ENCODE measurements at places on chromosomes 4 and X.

GRCh38 chr4:184232202-184232601, 14.5 kb upstream of the ENPP6 start:
- DNase-seq, result no peak

DNA sequence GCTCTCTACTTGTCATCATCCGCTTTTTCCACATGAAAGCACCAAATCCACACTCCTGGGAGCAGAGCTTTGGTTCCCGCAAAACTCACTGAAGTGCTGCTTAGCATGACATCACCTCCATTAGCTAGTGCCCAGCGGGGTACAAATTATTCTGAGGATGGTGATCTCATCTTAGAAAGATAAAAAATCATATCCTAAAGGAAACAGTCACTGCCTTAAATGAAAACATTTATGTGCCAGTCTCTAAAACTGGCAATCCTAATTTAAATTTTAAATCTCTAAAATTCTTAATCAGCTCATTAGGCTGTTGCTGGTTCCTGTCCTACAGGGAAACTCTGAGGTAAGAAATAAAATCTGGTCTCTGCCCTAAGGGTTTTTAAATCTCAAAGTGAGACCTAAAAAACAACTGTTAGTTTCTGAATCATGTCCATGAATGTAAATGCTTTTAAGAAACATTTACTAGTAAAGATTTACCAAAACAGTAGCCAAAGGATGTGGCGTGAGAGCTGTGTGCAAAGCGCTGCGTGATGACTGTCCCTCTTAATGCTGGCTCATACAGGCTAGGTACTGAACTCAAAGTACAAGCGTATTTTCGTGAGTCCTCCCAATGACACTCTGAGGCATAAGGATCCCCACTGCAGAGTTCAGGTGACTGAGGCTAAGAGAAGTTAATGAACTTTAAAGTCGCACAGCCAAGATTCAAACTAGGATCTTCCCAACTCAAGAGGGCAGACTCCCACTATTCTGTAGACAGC, 4.5 kb downstream of the CASP3 start:
- no peak for DNase-seq

- DNase-seq, result no peak
These were observed 11.7 kb downstream of the PITX2 start for GRCh38 chr4:110610940-110611831.

DNA sequence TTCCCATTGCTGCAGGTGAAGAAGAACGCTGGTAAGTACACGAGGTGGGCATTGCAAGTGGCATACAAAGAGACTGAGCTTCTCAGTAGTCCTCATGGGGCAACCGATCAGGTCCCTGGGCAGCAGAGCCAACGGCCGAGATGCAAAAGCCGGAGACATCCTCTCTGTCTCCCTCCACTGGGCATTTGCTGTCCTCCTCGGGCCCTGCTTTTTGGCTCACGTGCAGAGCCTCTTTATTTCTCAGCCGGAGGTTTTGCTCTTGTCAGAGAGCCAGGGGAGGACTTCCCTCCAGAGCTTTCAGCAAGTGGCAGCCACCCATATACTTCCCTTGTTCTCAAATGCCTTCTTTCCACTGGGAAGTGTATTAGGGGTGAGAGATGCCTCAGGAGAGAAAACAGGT, 18.0 kb downstream of the STARD8 start:
- no peak for DNase-seq

GRCh38 chrX:42219231-42219630, 295.9 kb upstream of the CASK start:
- DNase-seq, result no peak

DNA sequence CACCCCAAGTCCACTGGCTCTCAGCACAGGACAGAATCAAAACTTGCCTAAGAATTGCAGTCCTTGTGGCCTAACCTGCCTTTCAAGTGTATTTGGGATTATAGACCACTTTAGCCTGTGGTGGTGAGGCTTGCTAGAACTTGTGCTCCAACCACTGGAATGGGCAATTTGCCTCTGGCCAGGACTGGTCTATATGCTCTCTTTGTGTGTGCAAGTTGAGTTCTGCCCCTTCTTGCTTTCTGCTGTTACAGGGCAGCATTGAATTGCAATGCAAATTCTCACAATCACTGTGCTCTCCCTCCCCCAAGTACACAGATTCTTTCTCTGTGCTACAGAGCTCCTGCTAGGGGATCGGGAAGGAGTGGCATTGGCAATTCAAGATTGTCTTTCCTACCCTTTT, 233.6 kb upstream of the DIPK2B start:
- no peak for DNase-seq

- DNase-seq, result no peak
These were observed 104.6 kb downstream of the TMEM144 start for GRCh38 chr4:158314756-158315487.

DNA sequence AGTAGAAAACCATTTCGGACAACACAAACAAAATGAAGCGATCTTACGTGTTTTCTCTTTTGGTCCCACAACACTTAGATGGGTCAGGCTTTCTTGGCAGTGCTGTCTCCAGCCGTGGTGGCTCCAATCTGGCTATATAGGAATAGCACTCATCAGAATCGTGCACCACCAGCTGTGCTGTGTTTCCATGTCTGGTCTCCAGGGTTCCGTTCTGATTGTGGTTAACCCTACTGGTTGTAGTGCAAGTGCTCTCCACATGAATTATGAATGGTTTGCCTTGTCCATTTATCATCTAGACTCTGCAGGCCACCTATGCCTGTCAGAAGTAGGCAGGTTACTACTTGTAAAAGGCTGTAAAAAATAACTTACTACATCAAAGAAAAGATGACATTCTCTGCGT, 536.3 kb downstream of the IQCM start:
- DNase-seq, result no peak

DNA sequence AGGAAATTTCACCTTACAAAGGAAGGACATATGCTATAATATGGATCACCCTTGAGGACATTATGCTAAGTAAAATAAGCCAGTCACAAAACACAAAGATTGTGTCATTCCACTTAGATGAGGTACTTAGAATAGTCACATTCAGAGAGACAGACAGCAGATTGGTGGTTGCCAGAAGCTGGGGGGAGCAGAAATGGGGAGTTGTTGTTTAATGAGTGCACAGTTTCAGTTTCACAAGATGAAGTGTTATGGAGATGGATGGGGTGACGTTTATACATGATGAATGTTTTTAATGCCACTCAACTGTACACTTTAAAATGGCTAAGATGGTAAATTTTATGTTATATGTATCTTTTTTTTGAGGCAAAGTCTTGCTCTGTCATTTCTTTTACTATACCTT, 14.8 kb upstream of the SPON2 start:
- no peak for DNase-seq

DNA sequence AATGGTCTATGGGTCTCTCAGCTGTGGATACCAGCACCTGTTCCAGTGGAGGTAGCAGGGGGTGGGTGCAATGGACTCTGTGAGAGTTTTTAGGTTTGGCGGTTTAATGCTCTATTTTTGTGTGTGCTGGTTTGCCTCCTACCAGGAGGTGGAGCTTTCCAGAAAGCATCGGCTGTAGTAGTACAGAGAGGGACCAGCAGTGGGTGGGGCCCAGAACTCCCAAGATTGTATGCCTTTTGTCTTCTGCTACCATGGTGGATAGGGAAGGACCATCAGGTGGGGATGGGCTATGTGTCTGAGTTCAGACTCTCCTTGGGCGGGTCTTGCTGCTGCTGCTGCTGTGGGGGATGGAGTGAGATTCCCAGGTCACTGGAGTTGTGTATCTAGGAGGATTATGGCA, 557.2 kb upstream of the GRID2 start:
- DNase-seq, result no peak

DNA sequence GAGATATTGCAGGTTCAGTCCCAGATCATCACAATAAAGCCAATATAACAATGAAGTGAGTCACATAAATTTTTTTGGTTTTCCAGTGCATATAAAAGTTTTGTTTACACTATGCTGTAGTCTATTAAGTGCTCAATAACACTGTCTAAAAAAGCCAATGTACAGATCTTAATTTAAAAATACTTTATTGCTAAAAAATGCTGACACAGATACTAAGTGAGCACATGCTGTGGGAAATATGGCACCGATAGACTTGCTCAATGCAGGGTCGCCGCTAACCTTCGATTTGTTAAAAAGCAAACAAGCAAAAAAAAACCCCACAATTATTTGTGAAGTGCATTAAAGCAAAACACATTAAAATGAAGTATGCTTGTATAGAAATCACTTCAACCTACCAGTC, 10.3 kb downstream of the PLA2G12A start:
- no peak for DNase-seq

DNA sequence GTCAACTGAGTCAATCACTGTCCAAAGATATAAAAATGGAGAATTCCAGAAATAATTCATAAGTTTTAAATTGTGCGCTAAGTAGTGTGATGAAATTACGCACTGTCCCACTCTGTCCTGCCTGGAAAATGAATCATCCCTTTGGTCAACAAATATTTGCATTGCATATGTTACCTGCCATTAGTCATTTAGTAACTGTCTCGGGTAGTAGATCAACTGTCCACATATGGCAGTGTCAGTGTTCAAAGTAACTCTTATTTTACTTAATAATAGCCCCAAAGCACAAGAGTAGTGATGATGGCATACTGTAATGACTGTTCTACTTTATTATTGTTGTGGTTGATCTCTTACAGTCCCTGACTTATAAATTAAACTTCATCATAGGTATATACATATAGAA, 3.4 kb downstream of the YTHDC1 start:
- no peak for DNase-seq

GRCh38 chr4:53932796-53933610, 131.4 kb downstream of the CHIC2 start:
- no peak for DNase-seq

DNA sequence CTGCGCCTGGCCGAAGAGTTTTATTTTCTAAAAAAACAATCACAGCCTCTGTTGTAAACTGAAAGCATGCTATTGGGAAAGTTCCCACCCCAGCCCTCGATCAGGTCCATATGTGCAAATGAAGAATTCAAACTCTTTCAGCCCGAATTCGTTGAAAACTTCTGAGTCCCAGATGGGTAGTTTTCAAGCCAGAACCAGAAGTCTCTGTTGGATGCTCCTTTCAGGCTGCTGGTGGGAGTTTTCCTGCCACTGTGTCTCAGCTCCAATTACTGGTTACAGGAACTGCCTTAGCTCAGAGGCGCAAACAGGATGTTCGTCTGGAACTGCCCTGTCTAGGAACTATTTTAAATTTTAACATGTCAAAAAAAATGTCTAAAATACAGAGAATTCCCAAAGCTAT, 9.3 kb upstream of the ALG13 start:
- DNase-seq, result no peak

DNA sequence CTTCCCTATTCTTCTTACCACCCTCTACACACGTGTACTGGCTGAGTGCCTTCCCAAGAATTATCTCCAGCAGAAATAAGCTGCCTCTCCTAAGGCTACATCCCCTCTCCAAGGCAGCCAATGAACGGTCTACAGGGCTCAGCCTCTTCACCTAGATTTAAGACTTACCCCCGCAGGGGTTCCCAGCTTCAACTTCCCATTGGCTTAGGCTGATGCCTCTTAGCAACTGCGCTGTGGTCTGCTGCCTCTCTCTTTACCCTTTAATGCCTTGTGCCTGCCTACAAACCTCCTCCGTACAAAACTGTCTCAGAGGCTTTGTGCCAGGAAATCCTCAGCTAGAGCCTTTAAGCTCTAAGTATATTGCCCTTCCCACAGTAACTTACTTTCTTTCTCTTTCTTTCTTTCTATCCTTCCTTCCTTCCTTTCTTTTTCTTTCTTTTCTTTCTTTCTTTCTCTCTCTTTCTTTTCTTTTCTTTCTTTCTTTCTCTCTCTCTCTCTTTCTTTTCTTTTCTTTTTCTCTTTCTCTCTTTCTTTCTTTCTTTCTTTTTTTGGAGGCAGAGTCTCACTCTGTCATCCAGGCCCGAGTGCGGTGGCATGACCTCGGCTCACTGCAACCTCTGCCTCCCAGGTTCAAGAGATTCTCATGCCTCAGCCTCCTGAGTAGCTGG, 15.1 kb upstream of the PIGA start:
- DNase-seq, result no peak

DNA sequence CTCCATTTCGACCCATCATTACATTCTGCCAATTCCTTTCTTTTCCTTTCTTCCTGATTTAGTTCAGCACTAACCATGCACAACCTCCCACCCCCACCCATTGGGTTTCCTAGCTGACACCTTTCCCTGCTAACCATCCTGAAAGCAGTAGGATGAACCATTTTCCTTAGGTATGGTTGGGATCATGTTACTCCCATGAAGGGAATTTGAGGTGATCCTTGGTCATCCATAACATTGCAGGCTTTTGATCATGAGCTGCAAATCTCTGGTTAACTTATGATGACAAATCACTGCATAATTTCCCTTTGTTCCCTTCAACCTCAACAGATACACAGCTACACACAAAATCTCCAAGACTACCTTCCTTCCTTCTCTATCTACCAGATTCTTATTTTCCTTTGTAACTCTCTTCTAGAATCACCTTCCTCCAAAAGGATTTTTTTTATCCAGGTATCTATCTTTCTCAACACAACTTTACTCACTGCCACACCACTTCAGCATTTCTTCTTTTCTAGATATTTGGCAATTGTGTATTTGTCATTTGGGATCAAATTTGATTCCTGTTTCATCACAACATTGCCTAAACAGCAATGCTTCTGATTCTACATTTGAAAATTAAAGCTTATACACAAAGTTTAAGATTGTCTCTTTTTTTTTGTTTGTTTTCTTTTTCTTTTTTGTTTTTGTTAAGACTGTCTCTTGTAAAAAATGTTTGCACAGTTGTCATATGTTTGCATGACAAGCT, 145.1 kb downstream of the RBM47 start:
- no peak for DNase-seq

DNA sequence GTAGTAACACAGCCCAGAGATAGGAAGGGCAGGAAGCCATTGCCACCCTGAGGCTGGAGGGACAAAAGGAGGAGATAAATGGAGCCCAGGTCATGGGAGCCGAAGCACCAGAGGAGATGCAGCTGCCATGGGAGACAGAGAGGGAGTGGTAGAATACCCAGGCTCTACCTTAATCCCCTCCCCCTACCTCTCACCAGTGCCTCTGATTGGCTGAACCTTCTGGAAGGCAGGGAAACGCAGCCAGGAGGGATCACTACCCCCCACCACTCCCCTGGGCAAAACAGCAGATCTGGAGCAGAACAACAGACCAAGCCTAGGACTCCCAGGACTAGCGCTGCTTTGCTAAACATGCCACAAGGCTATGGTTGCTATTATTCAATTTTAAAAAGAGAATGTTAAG, 114.2 kb downstream of the ZNF827 start:
- no peak for DNase-seq

DNA sequence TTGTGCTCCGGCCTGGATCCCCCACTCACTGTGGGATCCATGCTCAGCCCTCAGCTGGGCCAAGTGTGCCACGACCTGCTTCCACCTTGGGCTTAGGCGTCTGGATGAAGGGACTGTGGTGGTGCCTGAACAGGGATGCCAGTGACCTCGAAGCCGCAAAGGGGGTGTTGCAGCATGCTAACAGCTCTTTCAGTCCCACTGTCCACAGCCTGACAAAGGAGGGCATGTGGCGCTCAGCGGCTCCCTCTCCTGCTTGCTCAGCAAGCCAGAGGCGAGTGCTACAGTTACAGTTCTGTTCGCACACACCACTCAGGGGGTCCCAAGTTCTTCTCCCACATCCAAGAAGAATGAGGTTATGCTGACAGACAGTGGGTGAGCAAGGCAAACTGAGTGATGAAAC, 5.2 kb upstream of the IGBP1 start:
- no peak for DNase-seq

- DNase-seq, result no peak
These were observed 19.9 kb downstream of the ABCG2 start for GRCh38 chr4:88138561-88138960.

Data from stimulated activated CD8-positive, alpha-beta memory T cell treated with anti-CD3 and anti-CD28 coated beads, Interleukin-4, amount 100 ng/mL, for 4 hours (primary cell).